Stimulated activated CD4-positive, alpha-beta T cell treated with anti-CD3 and anti-CD28 coated beads, Interleukin-2, amount 100 ng/mL, for 24 hours (primary cell): ENCODE measurements at places on chromosomes 1 and 21.
A peak's percentile ranks its signal among the peaks of the same experiment; 100 is the strongest.

- no peak for DNase-seq
Measured at GRCh38 chr1:212618466-212619210, 10.1 kb downstream of the ATF3 start.

DNA sequence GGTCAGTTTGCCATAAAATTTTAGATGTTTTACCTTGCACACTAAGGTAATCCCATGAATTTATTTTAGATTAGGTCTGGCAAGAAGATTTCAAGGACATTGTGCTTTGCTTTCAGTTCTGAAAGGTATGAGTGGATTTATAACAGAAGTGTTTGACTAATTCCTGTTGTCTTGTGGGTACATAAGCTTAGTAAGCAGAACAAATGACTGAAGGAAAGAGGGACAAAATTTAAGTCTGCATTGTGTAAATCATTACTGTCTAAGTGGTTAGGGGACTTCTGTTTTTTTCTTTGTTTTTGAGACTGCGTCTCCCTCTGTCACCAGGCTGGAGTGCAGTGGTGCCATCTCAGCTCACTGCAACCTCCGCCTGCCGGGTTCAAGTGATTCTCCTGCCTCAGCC lies 60.1 kb downstream of the PKN2 start:
- no peak for DNase-seq

- no peak for DNase-seq
Measured at GRCh38 chr1:19427087-19427781, 58.1 kb downstream of the CAPZB start.

GRCh38 chr1:115469703-115470476 lies 131.8 kb upstream of the NGF start:
- peak; percentile 23 for DNase-seq

GRCh38 chr21:36628761-36629460 lies 70.0 kb upstream of the SIM2 start:
- DNase-seq = no peak
